HepG2 (cell line): ENCODE measurements at places on chromosomes 13 and 19.

DNA sequence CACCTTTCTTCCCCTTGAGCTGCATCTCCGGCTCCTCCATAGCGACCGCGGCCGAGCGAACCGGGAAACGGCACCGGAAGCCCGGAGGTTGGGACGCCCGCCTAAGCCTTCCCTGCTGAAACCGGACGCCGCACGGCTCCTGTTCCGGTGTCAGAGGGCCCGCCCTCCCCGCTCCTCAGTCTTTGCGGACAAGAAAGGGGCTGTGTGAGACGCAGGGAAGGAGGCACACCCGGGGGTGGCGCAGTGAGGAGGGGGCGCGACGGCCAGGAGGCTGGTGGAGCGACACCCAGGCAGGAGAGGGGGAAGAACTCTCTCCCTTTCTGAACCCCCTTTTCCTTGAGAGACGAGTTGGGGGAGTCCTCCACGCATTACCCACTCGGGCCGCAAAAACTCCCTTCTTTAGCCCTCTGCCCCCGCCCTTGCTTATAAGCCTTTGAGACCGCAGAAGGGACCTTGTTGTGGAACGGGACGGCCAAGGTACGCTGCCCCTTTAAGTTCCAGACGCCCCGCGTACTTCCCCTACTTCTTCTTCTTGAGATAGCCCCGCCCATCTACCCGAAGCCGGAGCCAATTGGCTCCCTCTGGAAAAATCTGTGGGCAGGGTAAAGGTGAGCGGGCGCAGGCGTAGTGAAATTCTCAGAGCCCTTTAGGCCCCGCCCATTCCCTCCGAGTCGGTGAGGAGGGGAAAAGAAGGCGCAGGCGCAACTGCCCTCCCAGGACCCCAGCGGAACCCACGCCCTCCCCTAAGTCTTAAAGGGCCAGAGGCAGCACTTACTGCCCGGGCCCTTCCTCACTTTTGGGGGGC is at the start of the genes BORCS8 and RFXANK:
BORCS8 (minus strand) TSS at position 75 of the 805 bp plus-strand sequence; CDS start at position 40, 35 bp downstream.
RFXANK (plus strand) TSS at position 181 of the 805 bp plus-strand sequence. CDS start 1,689 bp downstream, outside the sequence.
- DNase-seq = peak; percentile 98

- peak; percentile 30 for DNase-seq
Observed at GRCh38 chr13:30934381-30934780, 1.9 kb downstream of the TEX26 start.

GRCh38 chr19:35045667-35046300 is 4.3 kb downstream of the HPN start:
- no peak for DNase-seq

GRCh38 chr13:45364876-45365557 is 24.0 kb upstream of the TPT1 start:
- DNase-seq = no peak

DNA sequence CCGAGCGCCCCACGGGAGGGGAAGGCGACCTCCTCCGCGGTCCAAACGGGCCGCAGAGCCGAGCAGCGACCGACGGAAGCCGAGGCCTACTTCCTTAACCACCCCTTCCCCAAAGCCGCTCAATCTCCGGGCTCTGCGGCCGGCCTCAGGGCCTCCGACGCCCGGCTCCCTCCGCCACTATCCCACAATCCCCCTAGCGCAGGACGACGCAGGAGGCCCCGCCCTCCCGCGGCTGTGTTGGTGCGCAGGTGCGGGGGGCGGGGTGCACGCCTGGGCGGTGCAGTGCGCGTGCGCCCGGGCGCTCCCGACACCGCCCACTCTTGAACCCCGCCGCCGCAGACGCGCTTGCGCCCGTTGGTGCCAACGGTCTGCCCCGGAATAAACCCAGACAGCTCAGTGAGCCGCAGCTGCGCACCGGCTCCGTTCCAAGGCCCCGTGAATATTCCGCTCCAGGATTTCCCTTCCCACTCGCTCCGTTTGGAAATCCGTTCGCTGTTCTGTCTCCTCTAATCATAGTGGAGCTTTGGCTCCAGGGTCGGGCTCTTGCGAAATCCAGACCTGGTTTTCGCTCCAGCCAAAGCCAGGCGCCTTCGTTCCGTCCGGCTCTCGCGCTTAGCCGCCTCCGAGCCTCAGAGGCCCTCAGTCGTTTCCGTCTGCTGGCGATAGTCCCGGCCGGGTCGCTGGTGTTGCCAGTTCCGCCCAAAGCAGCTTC is at the start of gene PPP6R1:
PPP6R1 (minus strand) TSS at position 190 of the 712 bp plus-strand sequence. CDS start 11,914 bp downstream, outside the sequence.
- DNase-seq = peak; percentile 97

GRCh38 chr19:18051887-18052286 is 34.8 kb downstream of the IL12RB1 start:
- no peak for DNase-seq

DNA sequence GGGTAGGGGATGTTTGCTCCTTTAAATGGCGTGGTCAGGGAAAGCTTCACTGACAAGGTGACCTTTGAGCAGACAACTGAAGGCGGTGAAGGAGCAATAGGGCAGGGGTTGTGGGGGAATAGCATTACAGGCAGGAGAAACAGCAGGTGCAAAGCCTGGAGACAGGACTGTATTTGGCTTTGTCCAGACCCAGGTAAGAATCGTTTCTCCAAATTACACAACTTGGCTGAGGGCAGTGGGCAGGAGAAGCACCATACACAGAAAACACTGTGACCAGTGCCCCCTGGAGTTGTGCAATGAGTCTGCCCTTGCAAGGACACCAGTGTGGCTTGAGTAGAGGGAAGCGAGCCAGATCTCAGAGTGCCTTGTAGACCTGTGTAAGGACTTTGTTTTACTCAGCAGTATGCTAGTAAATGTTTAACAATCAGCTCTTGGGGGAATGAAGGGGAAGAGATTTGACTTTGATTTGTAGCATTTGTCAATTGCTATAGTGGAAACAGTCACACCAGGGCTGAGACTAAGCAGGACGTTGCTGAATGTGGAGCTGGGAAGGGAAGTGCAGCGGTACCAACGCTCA is 360.0 kb downstream of the DCT start:
- peak; percentile 90 for DNase-seq

GRCh38 chr19:13723206-13723605 is 41.1 kb upstream of the MRI1 start:
- no peak for DNase-seq

DNA sequence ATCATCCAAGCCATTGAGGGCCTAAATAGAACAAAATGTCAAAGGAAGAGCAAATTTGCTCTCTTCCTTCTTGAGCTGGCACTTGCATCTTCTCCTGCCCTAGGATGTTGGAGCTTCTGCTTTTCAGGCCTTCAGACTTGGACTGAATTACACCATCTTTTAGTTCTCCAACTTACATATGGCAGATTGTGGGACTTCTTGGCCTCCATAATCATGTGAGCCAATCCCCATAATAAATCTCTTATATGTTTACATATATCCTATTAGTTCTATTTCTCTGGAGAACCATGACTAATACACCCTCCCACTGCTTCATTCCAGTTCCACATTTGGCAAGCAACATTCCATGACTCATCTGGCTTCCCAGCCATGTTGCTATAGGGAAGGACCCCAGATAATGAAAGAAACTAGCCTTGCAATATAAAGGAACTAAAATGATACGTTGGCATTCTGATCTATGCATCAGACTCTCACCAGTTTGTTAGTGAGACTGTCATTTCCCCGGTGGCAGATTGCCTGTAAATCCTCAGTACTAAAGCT is 11.0 kb upstream of the ACOD1 start:
- DNase-seq = no peak

- no peak for DNase-seq
Observed at GRCh38 chr13:28659621-28659970, 666 bp downstream of the POMP start.

DNA sequence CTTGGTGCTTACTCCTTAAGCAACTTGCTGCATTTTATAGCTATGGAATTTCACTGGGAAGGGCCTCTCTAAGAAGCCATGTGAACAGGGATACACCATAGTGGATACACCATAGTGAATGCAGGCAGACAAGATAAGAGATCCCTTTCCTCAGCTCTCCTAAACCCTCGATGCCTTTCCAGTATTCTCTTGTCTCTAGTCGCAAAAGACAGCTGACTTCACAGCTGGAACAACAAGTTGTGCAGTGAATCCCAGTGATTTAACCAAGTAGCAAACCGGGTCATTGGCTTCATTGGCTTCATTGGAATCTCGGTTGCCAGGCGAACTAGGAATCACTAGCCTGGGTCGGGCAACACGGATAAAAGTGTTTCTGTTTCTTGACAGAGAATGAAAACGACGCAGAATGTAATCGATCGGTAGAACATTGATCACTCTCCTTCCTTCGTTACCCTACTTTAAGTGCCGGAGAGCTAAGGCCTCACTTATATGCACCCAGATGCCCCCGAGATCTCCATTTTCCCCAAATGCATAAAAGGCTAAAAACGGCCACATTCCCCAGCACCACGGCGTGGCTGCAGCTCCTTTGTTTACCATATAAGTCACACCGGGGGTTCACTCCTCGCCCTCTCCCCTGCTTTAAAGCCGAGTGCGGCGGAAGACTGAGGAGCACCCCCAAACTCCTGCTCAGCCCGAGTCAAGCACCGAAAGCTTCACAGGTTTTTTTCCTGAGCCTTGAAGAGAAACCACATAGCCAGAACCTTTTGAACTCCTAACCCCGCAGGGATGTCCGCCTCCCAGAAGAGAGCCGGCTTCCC is 674 bp downstream of the TRPC4 start:
- DNase-seq = no peak

- DNase-seq = peak; percentile 67
Observed at GRCh38 chr19:12669270-12670158, 2.9 kb downstream of the WDR83 start.

DNA sequence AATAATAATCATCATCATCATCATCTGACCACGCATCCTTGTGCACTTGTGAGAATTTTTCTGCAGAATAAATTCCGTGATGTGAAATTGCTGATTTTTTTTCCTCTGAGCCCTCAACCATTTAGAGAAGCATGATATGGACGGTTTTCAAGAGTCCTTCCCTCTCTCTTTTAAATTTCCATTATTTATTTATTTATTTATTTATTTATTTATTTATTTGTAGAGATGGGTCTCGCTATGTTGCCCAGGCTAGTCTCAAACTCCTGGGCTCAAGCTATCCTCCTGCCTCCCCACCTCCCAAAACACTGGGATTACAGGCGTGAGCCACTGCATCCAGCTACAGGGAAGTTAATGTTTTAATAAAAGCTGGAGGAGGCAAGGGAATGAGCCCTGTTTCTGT is 39.6 kb downstream of the CACNA1A start:
- DNase-seq = no peak

- no peak for DNase-seq
Observed at GRCh38 chr19:47573071-47574026, at the start of gene ZNF541. ZNF541 (minus strand) TSS chr19:47573148; CDS start chr19:47555856, 17,292 bp downstream.

GRCh38 chr13:84431646-84432045 is 549.4 kb upstream of the SLITRK1 start:
- no peak for DNase-seq

DNA sequence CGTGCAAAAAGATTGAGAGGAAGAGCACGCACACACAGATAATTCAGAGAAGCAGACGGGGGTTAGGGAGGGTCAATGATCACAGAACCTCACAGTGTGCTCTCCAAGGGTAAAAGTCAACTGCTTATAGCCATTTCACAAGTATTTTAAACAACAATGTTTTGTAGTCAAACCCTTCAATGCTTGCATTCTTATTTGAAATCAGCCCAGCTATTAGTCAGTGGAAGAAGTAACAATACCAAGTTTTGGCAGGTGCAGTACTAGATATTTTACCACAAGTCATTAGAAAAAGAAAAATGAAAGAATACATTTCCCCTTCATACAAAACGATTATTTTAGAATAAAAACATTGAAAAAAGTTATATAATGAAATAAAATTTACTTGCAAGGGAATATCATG is 2.6 kb downstream of the CSNK1A1L start:
- DNase-seq = no peak

DNA sequence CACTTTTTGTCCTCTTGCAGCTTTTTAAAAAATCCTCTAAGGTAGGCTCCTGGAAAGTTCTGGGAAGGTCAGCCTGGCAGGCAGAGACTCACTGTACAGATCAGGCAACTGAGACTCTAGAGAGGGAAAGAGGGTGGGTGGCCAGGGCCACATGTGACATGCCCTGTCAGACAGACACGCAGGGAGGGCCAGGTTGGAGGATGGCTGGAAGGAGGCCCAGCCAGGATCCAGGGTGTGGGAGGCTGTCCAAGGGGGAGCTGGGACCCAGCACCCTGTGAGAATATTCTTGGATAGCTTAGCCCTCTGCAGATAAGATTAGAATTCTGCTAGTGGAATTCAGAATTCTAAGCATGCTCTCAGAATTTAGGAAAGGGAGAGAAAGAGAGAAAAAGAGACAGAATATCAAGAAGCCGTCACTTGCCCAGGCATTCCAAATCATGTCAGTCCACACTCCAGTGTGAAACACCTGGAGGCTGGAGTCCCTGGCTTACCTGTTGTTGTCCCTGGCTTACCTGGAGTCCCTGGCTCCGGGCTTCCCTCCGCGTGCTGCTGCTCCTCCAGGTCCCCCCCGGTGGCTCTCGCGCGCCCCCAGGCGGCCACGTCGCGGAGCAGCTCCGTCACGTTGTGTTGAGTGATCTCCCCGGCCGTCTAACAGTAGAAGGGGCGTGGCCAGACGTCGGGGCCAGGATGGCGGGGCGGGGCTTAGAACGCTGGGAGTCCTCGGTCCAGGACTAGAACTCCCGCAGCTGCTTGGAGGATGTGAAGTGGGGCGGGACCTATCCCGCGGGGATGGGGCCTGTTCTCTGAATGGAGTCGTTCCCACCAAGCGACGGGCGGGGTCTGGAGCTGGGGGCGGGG is 2.8 kb upstream of the TNNI3 start:
- peak; percentile 81 for DNase-seq

DNA sequence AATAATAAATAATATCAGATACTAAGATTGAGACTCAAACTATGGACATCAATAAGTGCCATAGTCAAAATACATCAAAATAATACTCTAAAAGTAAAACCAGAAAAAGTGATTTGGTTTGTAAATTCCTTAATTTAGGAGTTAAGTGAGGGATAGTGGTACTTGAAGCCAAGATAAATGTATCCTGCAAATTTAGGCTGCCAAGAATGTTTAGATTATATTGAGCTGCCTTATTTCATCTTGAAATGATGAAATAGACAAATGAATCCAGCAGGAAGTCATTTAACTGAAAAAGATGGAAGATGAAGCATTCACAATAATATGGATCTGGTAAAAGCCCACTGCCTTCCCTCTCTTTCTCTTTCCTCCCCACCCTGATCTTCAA is 112.3 kb downstream of the LRCH1 start:
- no peak for DNase-seq

DNA sequence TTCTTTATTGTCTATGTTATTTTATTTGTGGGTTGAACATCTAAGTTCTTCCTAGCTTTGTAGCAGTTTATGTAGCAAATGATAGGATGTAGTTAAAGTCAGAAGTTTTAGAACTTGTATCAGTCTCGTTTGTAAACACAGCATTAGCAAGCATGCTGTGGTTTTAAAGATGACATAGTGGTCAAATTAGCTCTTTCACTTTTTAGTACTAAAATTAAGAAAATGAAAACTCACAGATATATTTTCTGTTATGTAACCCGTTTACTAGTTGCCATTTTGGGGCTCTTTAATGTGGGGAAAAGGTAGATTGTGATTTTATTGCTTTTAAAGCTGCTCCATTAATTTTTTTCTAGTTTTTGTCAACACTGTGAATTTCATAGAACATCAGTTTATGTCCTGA is 216.5 kb downstream of the PCCA start:
- DNase-seq = no peak

- no peak for DNase-seq
Observed at GRCh38 chr19:50326101-50326664, 3.0 kb downstream of the KCNC3 start.

DNA sequence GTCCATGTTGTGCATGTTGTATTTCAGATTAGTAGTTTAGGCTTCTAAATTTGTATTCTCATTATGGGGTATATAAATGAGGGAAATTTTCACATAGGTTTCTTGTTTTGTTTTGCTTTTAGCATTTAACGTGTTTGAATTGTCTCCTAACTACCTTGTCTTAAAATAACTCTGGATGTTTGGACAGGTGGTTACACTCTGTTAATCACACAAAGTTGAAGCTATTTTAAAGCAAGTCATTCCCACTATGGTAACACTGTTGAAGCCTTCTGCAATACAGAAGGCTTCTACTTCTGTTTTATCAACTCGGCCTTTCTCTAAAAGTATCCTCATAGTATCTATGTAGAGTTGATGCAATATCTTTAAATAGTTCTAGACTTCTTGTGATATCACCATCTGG is 245.3 kb upstream of the HTR2A start:
- no peak for DNase-seq
